ENCODE measurements at places on chromosomes 4 and X. TPM values are rescaled to one million over a fixed set of nuclear protein-coding genes. Genes with fewer than 3 reads are reported as not detected.

DNA sequence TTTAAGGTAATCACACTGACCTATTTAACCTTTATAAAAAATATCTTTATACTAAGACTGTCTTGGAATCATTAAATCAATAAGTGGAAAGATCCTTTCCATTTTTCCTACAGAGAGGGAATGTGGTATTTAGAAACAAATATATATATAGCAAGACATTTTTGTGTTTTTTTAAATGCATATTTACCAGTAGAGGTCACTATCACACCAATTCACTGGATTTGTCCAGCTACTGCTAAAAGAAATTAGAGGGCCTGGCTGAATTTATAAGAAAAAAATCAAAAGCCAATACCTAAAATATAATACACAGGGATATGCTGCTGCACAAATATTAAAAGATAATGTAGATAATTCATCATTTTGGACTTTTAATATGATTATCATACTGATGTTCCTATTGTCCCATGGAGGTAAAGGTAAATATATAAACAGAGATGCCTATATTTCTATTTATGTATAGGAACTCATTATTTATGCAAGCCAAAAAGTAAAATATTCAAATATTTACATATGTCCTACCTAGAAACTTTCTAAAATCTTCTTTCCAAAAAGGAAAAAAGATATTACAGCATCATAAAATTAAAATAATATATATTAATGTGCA, 69.5 kb downstream of the PDE5A start:
- no peak for DNase-seq

SPANXN4 gene
- not detected for total RNA-seq

SMAD1 gene
- total RNA-seq = 45.5 TPM

DNA sequence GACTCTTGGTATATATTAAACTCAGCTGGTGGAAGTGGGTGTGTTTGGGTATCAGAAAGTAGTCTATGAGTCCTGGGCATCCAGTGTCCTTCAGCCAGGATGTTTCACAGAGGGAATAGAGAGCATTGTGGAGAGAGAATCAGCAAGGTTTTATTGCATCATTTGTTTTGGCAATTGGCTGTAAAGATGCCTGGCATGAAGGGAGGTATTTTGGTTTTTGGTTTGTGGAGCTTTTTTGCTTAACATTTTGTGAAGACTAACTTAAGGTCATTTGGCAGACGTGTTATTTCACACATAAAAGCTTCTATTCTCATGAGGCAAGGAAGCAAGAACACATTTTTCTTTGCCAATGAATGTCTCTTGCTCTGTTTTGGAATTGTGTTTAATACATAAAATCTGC, 71.1 kb downstream of the DCLK2 start:
- DNase-seq = no peak

GUCY1B1 gene
- 11.9 TPM for total RNA-seq

DNA sequence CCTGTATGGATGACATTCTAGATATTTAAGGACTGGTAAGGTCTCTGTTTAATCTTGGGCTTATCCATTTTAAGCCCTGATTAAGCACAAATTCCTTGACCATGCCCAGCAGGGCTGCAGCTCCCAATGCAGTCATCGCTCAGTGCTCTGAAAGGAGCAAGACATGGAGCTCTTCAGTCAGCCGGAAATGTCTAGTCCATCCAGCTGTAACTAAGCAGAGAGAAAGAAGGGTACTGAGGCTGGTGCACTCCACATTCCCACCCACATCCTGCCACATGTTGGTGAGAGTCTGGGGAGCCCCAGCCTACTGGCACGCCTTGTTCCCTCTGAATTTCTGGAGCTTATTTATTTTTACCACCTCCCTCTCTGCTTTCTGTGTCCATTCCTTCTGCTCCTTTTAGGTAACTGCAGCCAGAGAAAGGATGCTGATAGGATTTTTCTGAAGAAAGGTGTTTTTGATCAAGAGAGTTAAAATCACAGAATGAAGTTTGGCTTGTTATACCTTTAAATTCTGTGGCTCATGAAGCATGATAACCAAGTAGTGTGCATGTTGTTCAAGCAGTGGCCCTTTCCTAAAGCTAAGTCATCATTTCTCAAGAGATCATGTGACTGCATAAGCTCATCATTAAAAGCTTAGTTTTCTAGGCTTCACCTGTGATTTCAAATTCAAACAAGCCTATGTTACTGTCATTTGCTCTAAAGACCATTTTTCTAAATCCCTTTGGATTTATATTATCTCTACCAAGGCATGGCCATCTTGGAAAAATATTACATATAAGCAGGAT, 74.0 kb downstream of the GALNT7 start:
- no peak for DNase-seq
